CD4-positive, alpha-beta T cell treated with Interleukin-6 at 100 ng/mL for 8 hours (primary cell): ENCODE measurements at places on chromosomes 1 and 21.

GRCh38 chr1:34371829-34372532 is 195.3 kb downstream of the C1orf94 start:
- no peak for DNase-seq

DNA sequence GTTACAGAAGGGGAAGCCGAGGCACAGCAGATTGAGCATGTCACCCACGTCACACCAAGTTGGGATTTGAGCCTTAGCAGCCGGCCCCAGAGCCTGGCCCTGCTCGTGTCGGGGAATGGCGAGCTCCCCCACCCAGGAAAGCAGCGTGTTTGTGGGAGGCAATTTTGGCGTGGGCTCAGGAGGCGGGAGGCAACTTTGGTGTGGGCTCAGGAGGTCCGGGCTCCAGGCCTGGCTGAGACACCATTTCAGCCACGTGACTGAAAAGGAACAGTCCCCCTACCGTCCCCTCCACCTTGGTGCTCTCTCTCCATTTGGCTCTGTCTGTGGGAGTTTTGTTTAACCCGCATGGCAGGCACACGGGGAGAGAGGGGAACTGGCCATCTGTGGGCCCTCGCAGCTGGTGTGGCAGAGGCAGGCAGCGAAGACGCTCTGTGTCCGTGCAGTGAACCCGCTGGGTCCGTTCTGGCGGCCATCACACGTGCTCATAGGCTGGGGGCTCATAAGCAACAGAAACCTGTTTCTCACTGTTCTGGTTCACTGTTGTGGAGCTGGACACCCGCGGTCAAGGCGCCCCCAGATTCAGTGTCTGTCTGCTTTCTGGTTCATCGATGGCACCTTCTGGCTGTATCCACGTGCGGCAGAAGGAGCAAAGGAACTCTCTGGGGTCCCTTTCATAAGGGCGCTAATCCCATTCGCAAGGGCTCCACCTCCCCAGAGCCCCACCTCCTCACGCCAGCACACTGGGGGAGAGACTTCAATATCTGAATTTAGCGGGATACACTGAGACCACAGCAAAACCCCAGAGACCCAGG is 110.2 kb downstream of the CRYAA start:
- no peak for DNase-seq

GRCh38 chr1:47710329-47711071 is 272.7 kb downstream of the FOXD2 start:
- peak; percentile 43 for DNase-seq

GRCh38 chr1:11611638-11612327 is 42.4 kb downstream of the FBXO2 start:
- DNase-seq = no peak

DNA sequence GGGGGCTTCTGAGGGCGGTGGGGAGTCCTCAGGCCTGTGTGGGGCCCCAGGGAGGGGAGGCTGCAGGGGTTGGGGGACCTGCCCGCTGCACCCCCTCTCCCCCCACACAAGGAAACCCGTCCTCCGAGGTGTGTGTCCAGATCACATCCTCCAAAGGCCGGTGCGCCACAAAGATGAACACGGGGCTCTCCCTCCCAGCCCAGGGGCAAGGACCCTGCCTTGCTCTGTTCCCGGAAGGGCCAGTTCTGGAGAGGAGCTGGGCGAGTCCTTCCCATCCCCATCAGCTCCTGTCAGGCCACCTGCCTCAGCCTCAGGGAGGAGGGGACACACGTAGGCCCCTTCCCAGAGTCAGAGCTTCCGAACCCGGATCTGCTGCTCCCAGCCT is 2.5 kb upstream of the TTLL10 start:
- no peak for DNase-seq

GRCh38 chr1:159510229-159510541 is 25.6 kb downstream of the OR10J5 start:
- no peak for DNase-seq

GRCh38 chr21:32728456-32728839 is 635 bp upstream of the SYNJ1 start:
- no peak for DNase-seq

- DNase-seq = peak; percentile 47
Measured at GRCh38 chr1:24201941-24202440, 14.9 kb upstream of the IFNLR1 start.

- no peak for DNase-seq
Measured at GRCh38 chr1:232484856-232485255, 145.1 kb downstream of the SIPA1L2 start.

DNA sequence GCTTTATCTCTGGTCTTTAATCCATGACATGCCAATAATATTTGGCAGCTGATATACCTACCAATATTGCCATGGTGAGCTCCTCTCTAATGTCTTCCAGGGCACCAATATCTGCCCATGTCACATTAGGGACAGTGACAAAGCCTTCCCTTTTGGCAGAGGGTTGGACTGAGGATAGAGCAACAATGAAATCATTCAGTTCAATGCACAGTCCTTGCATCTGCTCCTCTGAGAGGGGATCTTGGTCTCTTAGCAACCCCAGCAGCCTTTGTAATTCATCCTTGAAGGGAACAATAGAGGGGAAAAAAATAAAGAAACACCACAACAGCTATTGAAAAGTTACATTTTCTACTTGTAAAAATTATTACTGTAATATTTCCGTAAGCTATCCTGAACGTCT is 42.3 kb downstream of the NVL start:
- DNase-seq = no peak

DNA sequence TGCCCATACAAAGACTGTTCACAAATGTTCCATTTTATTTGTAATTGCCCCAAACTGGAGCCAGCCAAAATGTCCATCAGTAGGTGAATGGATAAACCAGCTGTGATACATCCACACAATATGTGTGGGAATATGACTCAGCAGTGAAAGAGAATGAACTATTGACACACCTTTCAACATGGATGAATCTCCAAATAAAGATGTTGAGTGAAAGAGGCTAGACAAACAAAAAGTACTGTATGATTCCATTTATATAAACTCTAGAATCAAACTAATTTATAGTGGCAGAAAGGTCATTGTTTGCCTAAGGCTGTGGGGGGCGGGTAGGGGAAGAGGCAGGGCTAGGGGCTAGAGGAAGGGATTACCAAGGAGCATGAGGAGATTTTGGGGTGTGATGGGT is 4.5 kb downstream of the DHCR24 start:
- DNase-seq = no peak
